ENCODE measurements at places on chromosomes 2 and 18. TPM values are rescaled to one million over a fixed set of nuclear protein-coding genes. Genes with fewer than 3 reads are reported as not detected.
A peak's percentile ranks its signal among the peaks of the same experiment; 100 is the strongest.

GRCh38 chr18:37341016-37341415 lies 224.6 kb downstream of the CELF4 start:
- H3K36me3 ChIP-seq: no peaks in the 10 kb centered on the region
- H3K27ac ChIP-seq: no peak overlapping the region
- peaks cover 2% of the 10 kb centered on the region for H3K4me1 ChIP-seq

- no peak overlapping the region for H3K4me3 ChIP-seq
- no peaks in the 10 kb centered on the region for H3K36me3 ChIP-seq
- H3K27ac ChIP-seq: no peak overlapping the region
- DNase-seq: no peak
- H3K4me1 ChIP-seq: no peaks in the 10 kb centered on the region
These were observed 34.3 kb upstream of the MYCN start for GRCh38 chr2:15905986-15906491.

GRCh38 chr2:104040771-104041170 lies 813.1 kb upstream of the POU3F3 start:
- no peaks in the 10 kb centered on the region for H3K36me3 ChIP-seq
- no peak overlapping the region for H3K27ac ChIP-seq
- H3K4me1 ChIP-seq: no peaks in the 10 kb centered on the region
- DNase-seq: no peak
- no peak overlapping the region for H3K4me3 ChIP-seq
- no peaks in the 10 kb centered on the region for H3K27me3 ChIP-seq

- H3K4me1 ChIP-seq: peaks cover 47% of the 10 kb centered on the region
- H3K4me3 ChIP-seq: peak overlapping the region; percentile 65
- peak overlapping the region; percentile 72 for H3K27ac ChIP-seq
- DNase-seq: peak; percentile 51
- peaks cover 15% of the 10 kb centered on the region for H3K36me3 ChIP-seq
These were observed 102.3 kb upstream of the SMAD7 start for GRCh38 chr18:49052891-49053644.

- peaks cover 2% of the 10 kb centered on the region for H3K27me3 ChIP-seq
- H3K27ac ChIP-seq: no peak overlapping the region
- H3K36me3 ChIP-seq: no peaks in the 10 kb centered on the region
- no peaks in the 10 kb centered on the region for H3K4me1 ChIP-seq
- H3K4me3 ChIP-seq: no peak overlapping the region
These were observed 228.0 kb downstream of the PIK3C3 start for GRCh38 chr18:42182728-42183700.

- peak overlapping the region; percentile 80 for H3K27ac ChIP-seq
- H3K36me3 ChIP-seq: peaks cover 3% of the 10 kb centered on the region
- H3K4me1 ChIP-seq: peaks cover 61% of the 10 kb centered on the region
- peak overlapping the region; percentile 56 for H3K4me3 ChIP-seq
These were observed 163.0 kb downstream of the FAM210A start for GRCh38 chr18:13563390-13563805.

DNA sequence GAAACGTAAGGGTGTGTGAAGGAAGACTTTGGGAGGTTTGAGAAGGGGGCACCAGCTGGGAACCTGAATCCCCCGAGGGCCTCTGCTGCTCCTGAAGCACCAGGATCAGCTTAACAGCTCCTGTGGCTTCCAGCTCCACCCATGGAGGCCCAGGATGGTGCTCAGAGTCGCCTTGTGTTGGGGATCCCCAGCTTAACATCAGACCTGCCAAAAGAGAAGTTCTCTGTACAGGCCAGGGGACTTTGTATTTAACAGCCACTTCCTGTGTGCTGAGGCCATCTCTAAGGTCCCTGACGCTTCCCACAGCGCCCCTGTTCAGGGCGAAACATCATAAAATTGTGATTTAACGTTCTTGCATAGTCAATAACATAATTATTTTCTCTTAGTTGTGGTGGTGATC lies 77.5 kb downstream of the NCK2 start:
- peak overlapping the region; percentile 40 for H3K4me3 ChIP-seq
- no peaks in the 10 kb centered on the region for H3K27me3 ChIP-seq
- peak overlapping the region; percentile 69 for H3K27ac ChIP-seq
- H3K36me3 ChIP-seq: peaks cover 44% of the 10 kb centered on the region
- DNase-seq: no peak

GALNT13 gene
- total RNA-seq: 0.26 TPM

DNA sequence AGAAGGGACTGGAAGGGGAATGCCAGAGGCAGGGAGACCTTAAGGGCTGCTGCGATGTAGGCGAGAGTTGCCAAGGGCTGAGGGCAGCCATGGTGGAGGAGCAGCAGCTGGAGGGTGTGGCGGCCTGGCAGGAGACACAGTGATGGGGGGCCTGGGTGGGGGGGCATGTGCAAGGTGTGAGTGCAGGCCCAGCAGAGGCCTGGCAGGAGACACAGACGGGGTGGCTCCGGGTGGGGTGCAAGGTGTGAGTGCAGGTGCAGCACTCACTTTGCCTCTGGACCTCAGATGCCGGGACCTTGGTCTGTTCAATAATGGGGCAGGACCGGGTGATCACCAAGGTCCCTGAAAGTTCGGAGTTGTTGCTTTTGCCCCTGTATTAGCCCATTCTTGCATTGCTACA lies 76.2 kb upstream of the ODC1 start:
- no peaks in the 10 kb centered on the region for H3K4me1 ChIP-seq
- H3K27ac ChIP-seq: no peak overlapping the region
- no peak for DNase-seq
- H3K36me3 ChIP-seq: no peaks in the 10 kb centered on the region
- H3K4me3 ChIP-seq: no peak overlapping the region

IGFBP2 gene
- 97.3 TPM for total RNA-seq

- H3K27ac ChIP-seq: no peak overlapping the region
- H3K36me3 ChIP-seq: no peaks in the 10 kb centered on the region
- no peaks in the 10 kb centered on the region for H3K4me1 ChIP-seq
- no peak overlapping the region for H3K4me3 ChIP-seq
These were observed 1387.1 kb upstream of the TMEFF2 start for GRCh38 chr2:193581807-193582206.

CTNNA2 gene
- total RNA-seq: not detected

SETBP1 gene
- total RNA-seq: 1.8 TPM

SPATA3 gene
- not detected for total RNA-seq

Measured in activated naive CD8-positive, alpha-beta T cell treated with anti-CD3 and anti-CD28 coated beads, Interleukin-2, amount 10 ng/mL, durations not matched to agents 7 days and 5 days (primary cell).